ENCODE measurements at places on chromosomes 3 and 15. TPM values are rescaled to one million over a fixed set of nuclear protein-coding genes. Genes with fewer than 3 reads are reported as not detected.
A peak's percentile ranks its signal among the peaks of the same experiment; 100 is the strongest.

FYCO1 gene
- 9.1 TPM for total RNA-seq

CHRNA3 gene
- total RNA-seq: 2.5 TPM

C3orf33 gene
- total RNA-seq: 4.4 TPM

GPR62 gene
- 0.41 TPM for total RNA-seq

DNA sequence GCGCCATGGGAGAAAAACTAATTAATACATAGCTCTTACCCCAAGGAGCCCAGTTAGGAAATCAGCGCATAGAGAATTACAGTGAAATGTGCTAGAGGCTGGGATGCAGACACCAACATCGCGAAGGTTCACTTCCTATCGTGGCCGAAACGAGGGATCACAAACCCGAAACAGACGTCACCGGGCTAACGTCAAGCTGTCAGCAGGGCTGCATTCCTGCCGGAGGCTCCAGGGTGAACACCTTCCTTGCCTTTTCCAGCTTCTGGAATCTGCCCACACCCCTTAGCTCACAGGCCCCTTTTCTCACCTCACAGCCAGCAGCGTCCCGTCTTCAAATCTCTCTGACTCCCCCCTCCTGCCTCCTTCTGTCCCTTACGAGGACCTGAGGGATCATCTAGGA lies 13.0 kb downstream of the GP5 start:
- no peak for DNase-seq
- no peak overlapping the region for H3K4me3 ChIP-seq
- no peak overlapping the region for H3K27ac ChIP-seq
- H3K36me3 ChIP-seq: no peaks in the 10 kb centered on the region

DNA sequence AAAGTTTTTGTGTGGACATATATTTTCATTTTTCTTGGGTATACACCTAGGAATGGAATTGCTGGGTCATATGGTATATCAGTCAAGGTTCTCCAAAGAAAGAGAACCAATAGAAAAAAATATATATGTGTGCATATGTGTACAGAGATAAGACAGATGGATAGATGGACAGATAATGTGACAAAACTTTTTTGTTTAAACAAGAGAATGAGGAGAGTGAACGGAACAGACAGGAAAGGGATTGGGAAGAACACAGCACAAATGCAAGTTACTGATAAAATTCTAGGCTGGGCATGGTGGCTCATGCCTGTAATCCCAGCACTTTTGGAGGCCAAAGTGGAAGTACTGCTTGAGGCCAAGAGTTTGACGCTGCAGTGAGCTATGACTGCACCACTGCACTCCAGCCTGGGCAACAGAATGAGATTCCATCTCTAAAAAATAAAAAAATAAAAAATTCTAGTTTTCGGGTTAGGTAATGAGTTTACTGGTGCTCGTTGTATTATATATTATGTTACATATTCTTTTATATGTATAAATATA lies 50.0 kb downstream of the HSPBAP1 start:
- H3K4me3 ChIP-seq: no peak overlapping the region
- no peaks in the 10 kb centered on the region for H3K4me1 ChIP-seq
- H3K27me3 ChIP-seq: no peaks in the 10 kb centered on the region
- H3K27ac ChIP-seq: no peak overlapping the region
- no peak for DNase-seq

GRCh38 chr3:56903231-56903782 lies 101.6 kb upstream of the ARHGEF3 start:
- no peak for DNase-seq
- H3K4me3 ChIP-seq: no peak overlapping the region
- H3K4me1 ChIP-seq: no peaks in the 10 kb centered on the region

GRCh38 chr15:55992769-55993110 lies 672 bp downstream of the NEDD4 start:
- DNase-seq: no peak
- H3K4me1 ChIP-seq: peaks cover 8% of the 10 kb centered on the region
- H3K27ac ChIP-seq: no peak overlapping the region
- peak overlapping the region; percentile 85 for H3K4me3 ChIP-seq
